ENCODE measurements at places on chromosomes 16 and 17.

DNA sequence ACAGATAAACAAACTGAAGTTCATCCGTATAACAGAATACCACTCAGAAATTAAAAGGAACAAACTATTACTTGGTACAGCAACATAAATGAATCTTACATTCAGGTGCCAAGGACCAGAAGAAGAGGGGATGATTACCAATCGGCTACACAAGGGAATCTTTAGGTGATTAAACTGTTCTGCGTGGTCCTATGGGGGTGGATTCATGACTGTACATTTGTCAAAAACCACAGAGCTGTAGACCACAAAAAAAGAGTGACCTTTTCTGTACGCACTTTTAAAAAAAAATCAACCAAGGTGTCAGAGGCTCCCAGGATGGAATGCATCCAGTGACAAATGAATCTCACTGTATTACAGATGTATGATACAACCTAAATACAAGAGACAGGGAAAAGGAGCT lies 110.8 kb downstream of the CDYL2 start:
- no peak for DNase-seq
- no peak overlapping the region for H3K27ac ChIP-seq
- no peaks in the 10 kb centered on the region for H3K27me3 ChIP-seq
- H3K36me3 ChIP-seq, result no peaks in the 10 kb centered on the region

GRCh38 chr16:27364493-27365141 lies 37.4 kb upstream of the IL21R start:
- no peak overlapping the region for H3K27ac ChIP-seq
- H3K4me3 ChIP-seq, result no peak overlapping the region
- no peaks in the 10 kb centered on the region for H3K27me3 ChIP-seq
- peaks cover 12% of the 10 kb centered on the region for H3K4me1 ChIP-seq

DNA sequence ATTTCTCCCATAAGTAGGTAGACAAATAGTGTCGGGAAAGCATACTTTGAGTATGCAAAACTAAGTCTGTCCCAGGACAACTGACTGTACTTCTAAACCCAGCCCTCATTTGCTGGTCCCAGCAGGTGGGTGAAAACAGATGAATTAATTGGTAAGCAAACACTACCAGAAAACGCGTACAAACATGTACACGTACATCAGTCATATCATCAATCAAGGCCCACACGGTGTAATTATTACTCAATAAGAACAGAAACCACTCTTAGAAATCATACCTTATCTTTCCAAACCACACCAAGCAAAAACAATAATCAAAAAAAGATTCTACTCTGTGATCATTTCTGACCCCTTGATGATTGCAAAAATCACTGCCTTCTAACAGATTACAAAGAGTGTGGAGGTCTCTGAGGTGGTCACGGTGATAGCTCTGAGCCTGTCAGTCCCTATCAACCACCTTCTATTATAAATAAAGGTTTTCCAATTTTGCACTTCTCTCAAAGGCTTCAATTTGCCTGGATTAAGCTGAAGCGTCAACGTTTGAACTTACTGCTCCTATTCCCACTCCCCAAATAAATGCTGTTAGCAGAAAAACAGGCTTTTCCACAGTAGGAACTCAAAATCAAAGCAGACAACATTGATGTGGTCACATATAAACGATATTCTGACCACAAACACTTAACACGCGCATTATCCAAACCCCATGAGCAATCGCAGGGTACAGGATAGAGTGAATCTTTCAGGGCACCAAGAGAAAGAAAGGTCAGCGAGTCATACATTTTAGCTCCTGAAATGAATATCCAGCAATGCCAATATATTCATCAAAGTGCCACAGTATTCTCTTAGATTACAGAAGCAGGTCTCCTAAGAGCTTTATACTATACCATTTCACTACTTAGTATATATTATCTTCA lies 211.9 kb downstream of the STX8 start:
- H3K27ac ChIP-seq, result no peak overlapping the region
- H3K27me3 ChIP-seq, result no peaks in the 10 kb centered on the region
- H3K36me3 ChIP-seq, result no peaks in the 10 kb centered on the region
- H3K4me3 ChIP-seq, result no peak overlapping the region
- peaks cover 34% of the 10 kb centered on the region for H3K4me1 ChIP-seq

- H3K27me3 ChIP-seq, result no peaks in the 10 kb centered on the region
- no peak overlapping the region for H3K4me3 ChIP-seq
- no peak for DNase-seq
- H3K4me1 ChIP-seq, result no peaks in the 10 kb centered on the region
- no peaks in the 10 kb centered on the region for H3K36me3 ChIP-seq
These were observed 477.5 kb downstream of the WWOX start for GRCh38 chr16:78576941-78577340.

GRCh38 chr16:57906382-57907316 lies 64.3 kb downstream of the CNGB1 start:
- DNase-seq, result no peak
- peaks cover 22% of the 10 kb centered on the region for H3K27me3 ChIP-seq
- no peak overlapping the region for H3K27ac ChIP-seq
- no peaks in the 10 kb centered on the region for H3K36me3 ChIP-seq

- peak overlapping the region; percentile 71 for H3K27ac ChIP-seq
- H3K4me1 ChIP-seq, result peaks cover 12% of the 10 kb centered on the region
- H3K4me3 ChIP-seq, result peak overlapping the region; percentile 20
- peaks cover 10% of the 10 kb centered on the region for H3K27me3 ChIP-seq
- peak; percentile 70 for DNase-seq
These were observed 15.1 kb upstream of the ZFHX3 start for GRCh38 chr16:73062743-73063733.

- no peaks in the 10 kb centered on the region for H3K27me3 ChIP-seq
- no peaks in the 10 kb centered on the region for H3K36me3 ChIP-seq
- H3K4me1 ChIP-seq, result no peaks in the 10 kb centered on the region
- no peak for DNase-seq
These were observed 57.1 kb downstream of the ENGASE start for GRCh38 chr17:79131701-79132100.

DNA sequence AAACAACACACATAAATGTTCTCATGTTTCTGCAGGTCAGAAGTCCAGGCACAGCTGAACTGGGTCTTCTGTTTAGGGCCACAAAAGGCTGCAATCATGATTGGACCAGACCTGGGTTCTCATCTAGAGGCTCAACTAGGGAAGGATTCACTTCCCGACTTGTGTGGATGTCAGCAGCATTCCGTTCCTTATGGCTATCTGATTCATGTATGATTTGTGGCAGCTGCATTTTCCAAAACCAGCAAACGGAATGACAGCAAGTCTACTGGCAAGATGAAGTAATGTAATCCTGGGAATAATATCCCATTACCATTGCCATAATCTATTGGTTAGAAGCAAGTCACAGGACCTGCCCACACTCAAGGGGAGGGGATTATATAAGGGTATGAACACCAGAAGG lies 22.1 kb downstream of the CEP112 start:
- H3K4me1 ChIP-seq, result peaks cover 17% of the 10 kb centered on the region
- no peak overlapping the region for H3K27ac ChIP-seq
- DNase-seq, result no peak
- no peaks in the 10 kb centered on the region for H3K36me3 ChIP-seq

GRCh38 chr16:2817340-2818271 lies 569 bp downstream of the PRSS21 start:
- H3K36me3 ChIP-seq, result no peaks in the 10 kb centered on the region
- H3K27ac ChIP-seq, result no peak overlapping the region
- H3K4me3 ChIP-seq, result no peak overlapping the region
- peaks cover 7% of the 10 kb centered on the region for H3K27me3 ChIP-seq
- no peaks in the 10 kb centered on the region for H3K4me1 ChIP-seq

- H3K4me1 ChIP-seq, result peaks cover 3% of the 10 kb centered on the region
- DNase-seq, result no peak
- H3K27me3 ChIP-seq, result no peaks in the 10 kb centered on the region
- H3K36me3 ChIP-seq, result no peaks in the 10 kb centered on the region
- H3K27ac ChIP-seq, result no peak overlapping the region
These were observed 5.8 kb upstream of the ABCA9 start for GRCh38 chr17:69066482-69066881.

GRCh38 chr16:22788193-22788530 lies 25.8 kb upstream of the HS3ST2 start:
- no peak overlapping the region for H3K27ac ChIP-seq
- H3K27me3 ChIP-seq, result no peaks in the 10 kb centered on the region
- no peak for DNase-seq
- no peaks in the 10 kb centered on the region for H3K4me1 ChIP-seq
- no peak overlapping the region for H3K4me3 ChIP-seq

DNA sequence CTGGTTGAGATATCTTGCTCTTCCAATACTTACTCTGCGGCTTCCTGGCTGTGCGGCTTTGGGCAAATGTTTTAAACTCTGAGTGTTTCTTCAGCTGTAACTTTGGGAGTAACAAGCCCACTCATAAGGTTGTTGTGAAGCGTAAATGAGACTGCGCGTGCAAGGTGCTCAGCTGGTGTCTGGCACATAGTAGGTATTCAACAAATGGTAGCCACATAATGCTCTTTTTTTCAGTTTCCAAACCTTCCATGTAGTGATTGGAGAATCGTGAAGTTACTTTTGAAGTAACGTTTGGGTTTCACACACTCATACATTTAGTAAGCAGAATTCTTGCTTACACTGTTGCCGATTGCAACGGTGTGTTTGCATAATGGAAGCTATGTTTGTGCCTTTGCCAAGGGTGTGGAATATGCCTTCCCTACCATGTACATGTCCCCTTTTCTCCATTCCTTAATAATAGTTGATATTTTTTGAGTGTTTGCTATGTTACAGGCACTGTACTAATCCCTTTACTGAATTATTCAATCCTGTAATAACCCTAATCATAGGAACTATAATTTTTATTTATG lies 829 bp downstream of the DHRS7B start:
- H3K4me3 ChIP-seq, result peak overlapping the region; percentile 68
- H3K27ac ChIP-seq, result peak overlapping the region; percentile 95
- no peak for DNase-seq
- no peaks in the 10 kb centered on the region for H3K36me3 ChIP-seq
- H3K4me1 ChIP-seq, result peaks cover 20% of the 10 kb centered on the region

DNA sequence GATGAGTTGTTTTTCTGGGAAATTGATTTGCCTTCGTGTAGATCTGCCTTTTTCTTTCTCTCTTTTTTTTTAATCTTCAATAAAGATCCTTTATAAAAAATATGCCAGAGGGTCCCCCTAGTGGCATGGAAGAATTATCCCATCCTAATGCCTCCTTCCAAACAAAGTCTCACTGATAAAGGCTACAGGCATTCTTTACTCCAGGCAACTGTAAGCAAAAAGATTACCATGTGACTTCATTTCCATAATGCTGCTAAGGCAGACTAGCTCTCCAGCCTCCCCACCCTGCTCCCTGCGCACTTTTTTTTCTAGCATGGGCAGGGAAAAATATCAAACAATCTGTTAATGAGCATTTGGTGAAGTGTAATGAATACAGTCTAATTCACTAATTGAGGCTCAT lies 220.2 kb upstream of the CDH8 start:
- no peak overlapping the region for H3K4me3 ChIP-seq
- H3K4me1 ChIP-seq, result no peaks in the 10 kb centered on the region
- no peaks in the 10 kb centered on the region for H3K27me3 ChIP-seq
- DNase-seq, result no peak
- H3K36me3 ChIP-seq, result no peaks in the 10 kb centered on the region

- H3K4me1 ChIP-seq, result no peaks in the 10 kb centered on the region
- no peak overlapping the region for H3K4me3 ChIP-seq
- no peak overlapping the region for H3K27ac ChIP-seq
These were observed 30.2 kb downstream of the TRIM25 start for GRCh38 chr17:56883616-56884015.

GRCh38 chr17:67514998-67515397 lies 137.9 kb downstream of the PITPNC1 start:
- DNase-seq, result no peak
- H3K36me3 ChIP-seq, result no peaks in the 10 kb centered on the region
- no peaks in the 10 kb centered on the region for H3K27me3 ChIP-seq
- H3K27ac ChIP-seq, result peak overlapping the region; percentile 28

- peak overlapping the region; percentile 66 for H3K27ac ChIP-seq
- no peaks in the 10 kb centered on the region for H3K36me3 ChIP-seq
- peak overlapping the region; percentile 56 for H3K4me3 ChIP-seq
These were observed 65.2 kb downstream of the CYTH1 start for GRCh38 chr17:78716814-78717393.

DNA sequence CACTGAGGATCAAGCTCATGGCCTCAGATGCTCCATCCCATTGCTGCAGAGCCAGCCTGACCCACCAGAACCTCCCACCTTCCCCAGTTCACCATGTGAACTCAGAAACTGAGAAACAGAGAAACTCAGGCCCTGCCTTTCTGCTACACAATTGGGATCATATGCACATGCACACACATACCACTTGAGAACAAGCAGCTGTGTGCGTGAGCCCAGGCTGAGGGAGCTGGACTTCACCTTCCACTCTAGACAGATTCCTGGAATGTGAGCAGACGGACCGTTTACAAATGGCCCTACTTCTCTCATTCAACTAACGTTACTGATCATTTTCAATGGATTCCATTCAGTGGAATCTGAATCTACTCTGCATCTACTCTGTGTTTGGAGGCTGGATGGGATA lies 1.7 kb upstream of the SPEM2 start:
- H3K4me1 ChIP-seq, result no peaks in the 10 kb centered on the region
- H3K27me3 ChIP-seq, result no peaks in the 10 kb centered on the region
- DNase-seq, result no peak
- no peak overlapping the region for H3K27ac ChIP-seq

- DNase-seq, result no peak
- no peaks in the 10 kb centered on the region for H3K36me3 ChIP-seq
- peaks cover 13% of the 10 kb centered on the region for H3K27me3 ChIP-seq
- H3K27ac ChIP-seq, result no peak within 1 kb of the TSS
- H3K4me3 ChIP-seq, result peak within 1 kb of the TSS; percentile 45
These were observed at the start of gene SDK2 for GRCh38 chr17:73644145-73645049. SDK2 (minus strand) TSS chr17:73644445; CDS start chr17:73644088, 357 bp downstream.

- DNase-seq, result peak; percentile 92
- no peaks in the 10 kb centered on the region for H3K36me3 ChIP-seq
- H3K27ac ChIP-seq, result no peak overlapping the region
- H3K4me3 ChIP-seq, result no peak overlapping the region
- H3K27me3 ChIP-seq, result no peaks in the 10 kb centered on the region
These were observed 13.5 kb downstream of the SPHK1 start for GRCh38 chr17:76397687-76398522.

DNA sequence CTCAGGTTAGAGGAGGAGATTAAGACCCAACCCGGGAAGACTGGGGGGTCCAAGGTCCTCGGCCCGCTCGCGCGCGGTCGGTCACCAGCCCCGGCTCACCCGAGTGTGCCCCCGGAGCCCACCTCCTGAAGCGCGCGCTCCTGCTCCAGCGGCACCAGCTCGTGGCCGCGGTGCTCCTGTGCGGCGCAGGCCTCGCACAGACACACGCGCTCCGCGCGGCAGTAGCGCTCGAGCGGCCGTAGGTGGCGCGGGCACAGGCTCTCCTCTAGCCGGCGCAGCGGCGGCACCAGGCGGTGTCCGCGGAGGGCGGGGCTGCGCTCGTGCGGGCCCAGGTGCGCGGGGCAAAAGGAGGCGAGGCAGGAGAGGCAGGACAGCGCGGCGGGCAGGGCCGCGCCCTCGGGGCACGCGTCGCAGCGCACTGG lies 618 bp downstream of the TRIM47 start:
- DNase-seq, result peak; percentile 67
- no peaks in the 10 kb centered on the region for H3K36me3 ChIP-seq
- H3K27ac ChIP-seq, result peak overlapping the region; percentile 99
- H3K4me3 ChIP-seq, result peak overlapping the region; percentile 74
- no peaks in the 10 kb centered on the region for H3K27me3 ChIP-seq
- peaks cover 34% of the 10 kb centered on the region for H3K4me1 ChIP-seq

- no peak for DNase-seq
- H3K27ac ChIP-seq, result no peak overlapping the region
- H3K4me1 ChIP-seq, result no peaks in the 10 kb centered on the region
- H3K27me3 ChIP-seq, result no peaks in the 10 kb centered on the region
- H3K36me3 ChIP-seq, result no peaks in the 10 kb centered on the region
These were observed 49.5 kb downstream of the ZNF423 start for GRCh38 chr16:49806446-49806845.
